Activated CD8-positive, alpha-beta memory T cell treated with anti-CD3 and anti-CD28 coated beads, Interleukin-2, amount 50 U/mL, for 4 hours (primary cell): ENCODE measurements at places on chromosomes 16 and 17.

- DNase-seq: no peak
Measured at GRCh38 chr16:75138233-75138632, 10.1 kb upstream of the ZFP1 start.

DNA sequence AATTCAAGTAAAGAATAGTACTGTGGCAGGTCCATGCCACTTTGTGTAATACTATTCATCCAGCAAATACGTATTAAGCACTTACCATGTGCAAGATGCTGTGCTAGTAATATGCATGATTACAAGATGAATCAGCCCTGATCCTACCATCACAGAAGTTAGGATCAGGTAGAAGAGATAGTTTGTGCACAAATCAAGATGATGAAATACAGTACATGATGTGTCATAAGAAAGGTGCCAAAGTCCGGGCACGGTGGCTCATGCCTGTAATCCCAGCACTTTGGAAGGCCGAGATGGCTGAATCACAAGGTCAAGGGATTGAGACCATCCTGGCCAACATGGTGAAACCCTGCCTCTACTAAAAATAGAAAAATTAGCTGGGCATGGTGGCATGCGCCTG lies 10.9 kb downstream of the COG4 start:
- no peak for DNase-seq

DNA sequence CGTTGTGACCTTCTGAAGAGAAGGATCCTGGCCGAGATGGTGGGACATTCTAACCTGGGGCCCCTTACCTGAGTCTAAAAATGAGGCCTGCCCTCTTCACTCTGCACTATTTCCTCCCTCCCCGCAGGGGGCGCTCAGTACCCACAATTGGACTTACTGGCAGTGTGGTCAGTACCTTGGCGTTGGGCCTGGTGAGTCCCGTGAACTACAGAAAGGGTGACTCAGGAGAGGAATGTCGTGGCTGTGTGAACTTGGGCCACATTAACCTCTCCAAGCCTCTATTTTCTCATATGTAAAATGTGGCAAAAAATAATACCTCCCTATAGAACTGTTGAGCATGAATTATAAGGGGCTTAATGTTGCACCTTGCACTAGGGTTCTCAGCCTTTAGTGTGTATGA lies 3.9 kb downstream of the RSAD1 start:
- peak; percentile 67 for DNase-seq

GRCh38 chr17:9006175-9006767 lies 15.0 kb upstream of the NTN1 start:
- DNase-seq: no peak

DNA sequence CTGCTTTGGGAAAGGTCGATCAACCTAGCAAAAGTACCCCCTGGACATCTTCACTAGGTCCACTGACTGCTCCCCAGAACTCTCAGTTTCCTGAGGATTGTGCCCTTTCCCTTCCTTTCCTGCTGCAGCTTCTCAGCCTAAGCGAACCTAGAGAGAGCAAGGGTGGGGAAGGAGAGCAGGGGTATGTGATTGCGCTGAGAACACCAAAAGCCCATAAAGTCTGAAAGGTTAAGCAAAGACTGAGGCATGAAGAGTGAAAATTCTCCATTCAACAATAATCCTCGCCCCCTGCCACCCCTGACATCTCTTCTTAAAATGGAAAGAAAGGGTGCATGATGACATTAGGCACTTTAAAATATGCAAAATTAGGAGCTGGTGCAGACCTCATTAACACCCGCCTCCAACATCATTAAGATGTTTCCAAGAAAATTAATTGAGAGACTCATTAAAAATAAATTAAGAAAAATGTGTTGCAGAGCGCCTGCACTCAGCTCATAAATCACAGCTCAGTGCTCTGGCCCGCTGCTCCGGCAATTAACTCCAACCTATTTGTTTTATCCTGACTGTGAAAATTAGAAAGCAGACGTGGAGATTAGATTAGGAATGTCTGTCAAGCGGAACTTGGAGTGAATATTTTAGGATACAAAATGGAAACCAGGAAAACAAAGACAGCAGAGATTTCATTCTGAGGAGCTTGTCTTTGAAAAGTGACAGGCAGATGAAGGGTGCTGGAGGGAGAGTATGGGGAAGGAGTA lies 49.1 kb upstream of the PMFBP1 start:
- no peak for DNase-seq

GRCh38 chr16:84308120-84308519 lies 13.4 kb downstream of the WFDC1 start:
- DNase-seq: no peak

- peak; percentile 28 for DNase-seq
Measured at GRCh38 chr17:56597495-56597990, 4.0 kb downstream of the NOG start.

DNA sequence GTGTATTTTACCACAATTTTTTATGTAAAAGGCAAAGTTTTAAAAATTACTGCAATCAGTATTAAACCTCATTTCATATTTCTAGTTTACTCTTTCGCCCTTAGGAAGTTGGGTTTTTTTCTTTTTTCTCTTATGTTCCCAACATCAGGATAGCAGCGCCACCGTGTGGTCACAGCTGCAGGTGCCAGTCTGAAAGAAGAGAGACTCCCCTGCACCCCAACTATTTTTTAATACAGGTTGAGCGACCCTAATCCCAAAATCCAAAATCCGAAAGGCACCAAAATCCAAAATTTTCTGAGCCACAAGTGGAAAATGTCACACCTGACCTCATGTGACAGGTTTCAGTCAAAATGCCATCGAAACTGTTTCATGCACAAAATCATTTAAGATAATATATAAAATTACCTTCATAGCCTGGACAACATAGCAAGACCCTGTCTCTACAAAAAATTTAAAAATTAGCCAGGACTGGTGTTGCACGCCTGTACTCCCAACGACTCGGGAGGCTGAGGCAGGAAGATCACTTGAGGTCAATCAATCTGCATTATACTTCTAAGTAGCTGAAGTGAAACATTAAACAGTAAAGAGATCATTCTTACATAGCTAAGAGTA lies 21.8 kb upstream of the ASGR2 start:
- peak; percentile 81 for DNase-seq

GRCh38 chr16:29645694-29646187 lies 17.3 kb upstream of the SPN start:
- DNase-seq: no peak

DNA sequence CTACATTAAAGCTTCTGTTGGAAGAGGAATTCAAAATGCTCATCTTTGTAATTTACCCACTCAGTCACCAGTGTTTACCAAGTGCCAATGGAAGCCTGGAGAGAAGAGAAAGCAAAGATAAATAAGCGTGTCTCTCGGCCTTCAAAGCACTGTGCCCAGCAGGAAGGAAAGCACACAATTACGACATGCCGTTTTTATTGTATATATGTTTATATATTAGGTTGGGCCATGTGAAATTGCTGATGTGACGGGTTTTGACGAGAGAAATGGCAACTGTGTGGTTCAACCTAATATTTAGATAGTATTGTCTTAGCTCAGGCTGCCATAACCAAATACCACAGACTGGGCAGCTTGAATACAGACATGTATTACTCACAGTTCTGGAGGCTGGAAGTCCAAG lies 79.3 kb upstream of the HSBP1 start:
- DNase-seq: no peak

- DNase-seq: no peak
Measured at GRCh38 chr16:28081391-28081968, 18.0 kb upstream of the GSG1L start.

GRCh38 chr16:56815721-56816120 lies 49.3 kb upstream of the SLC12A3 start:
- DNase-seq: no peak

DNA sequence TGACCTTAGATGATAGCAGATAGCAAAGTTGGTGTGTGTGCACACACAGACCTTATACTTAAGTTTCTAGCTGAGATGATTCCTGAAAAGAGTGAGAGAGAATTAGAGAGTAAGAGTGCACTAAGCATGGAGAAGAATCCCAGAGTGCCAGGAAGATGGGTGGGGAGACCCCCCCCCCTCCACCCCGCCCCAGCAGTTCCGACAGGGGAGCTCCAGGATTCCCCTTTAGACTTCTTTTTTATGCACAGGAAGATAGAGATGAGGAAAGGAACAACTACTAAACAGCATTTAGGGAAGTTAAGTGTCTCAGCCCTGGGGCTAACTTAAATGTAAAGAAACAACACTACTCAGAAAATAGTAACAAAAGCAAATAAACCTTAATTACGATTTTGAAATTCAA lies 878.0 kb upstream of the GOT2 start:
- no peak for DNase-seq

DNA sequence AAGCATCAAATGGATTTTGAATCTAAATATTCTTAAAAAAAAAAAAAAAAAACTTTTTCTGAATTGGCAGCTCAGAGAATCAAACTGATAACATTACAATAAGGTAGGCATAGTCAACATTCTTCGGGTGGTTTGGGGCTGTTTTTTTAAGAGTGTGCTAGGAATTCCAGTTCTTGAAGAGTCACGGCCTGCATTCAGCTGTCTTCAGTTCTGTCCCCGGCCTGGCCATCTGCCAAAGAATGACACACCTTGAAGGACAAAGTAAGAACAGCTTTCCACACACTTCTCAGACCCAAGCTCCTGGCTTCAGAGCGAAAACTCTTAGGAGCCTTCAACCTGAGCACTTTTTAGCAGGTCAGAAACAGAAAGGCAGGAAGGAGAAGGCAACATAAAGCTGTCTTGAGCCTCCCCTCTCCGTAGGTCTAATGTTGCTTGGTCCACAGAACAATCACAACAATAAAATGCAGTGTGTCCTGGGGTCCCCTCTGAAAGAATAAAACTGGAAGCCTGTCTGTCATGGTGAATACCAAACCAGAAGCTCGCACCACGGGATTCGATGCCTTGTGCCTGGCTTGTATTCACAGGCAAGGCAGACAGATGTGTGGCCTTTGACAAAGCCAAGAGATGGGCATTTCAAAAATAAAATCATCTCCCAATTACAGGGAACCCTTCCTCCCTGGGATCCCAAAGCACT lies 524.4 kb upstream of the ZFHX3 start:
- no peak for DNase-seq

DNA sequence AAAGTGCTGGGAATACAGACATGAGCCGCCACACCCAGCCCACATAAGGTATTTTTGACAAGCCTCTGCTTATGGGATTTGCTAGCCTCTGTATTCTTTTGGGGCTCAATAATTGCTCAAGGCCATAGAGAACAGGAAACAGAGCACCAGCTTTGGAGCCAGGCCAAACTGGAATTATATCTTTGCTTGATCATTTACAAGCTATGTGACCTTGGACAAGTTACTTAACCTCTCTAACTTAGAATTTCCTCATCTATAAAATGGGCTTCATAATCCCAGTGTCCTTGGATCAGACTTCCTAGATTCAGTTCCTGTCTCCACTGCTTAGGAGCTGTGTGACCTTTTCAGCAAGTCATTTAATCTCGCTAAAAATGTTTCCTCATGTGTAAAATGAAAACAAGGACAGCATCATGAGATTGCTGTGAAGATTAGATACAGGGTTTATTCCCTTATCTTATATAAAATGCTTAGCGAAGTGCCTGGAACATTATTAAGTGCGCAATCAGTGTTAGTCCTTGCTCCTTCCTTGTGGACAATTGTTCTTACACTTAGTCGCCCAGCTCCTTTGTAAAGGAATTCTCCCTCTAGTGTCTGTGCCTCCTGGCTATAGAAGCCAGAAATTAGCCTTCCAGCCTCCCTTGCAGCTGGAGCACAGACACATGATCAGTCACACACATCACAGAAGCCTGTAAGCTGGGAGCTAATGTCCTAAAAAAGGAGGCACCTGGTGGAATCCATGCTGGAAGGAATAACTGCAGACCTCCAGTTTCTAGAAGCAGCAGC lies 16.6 kb downstream of the KRT9 start:
- no peak for DNase-seq

- DNase-seq: no peak
Measured at GRCh38 chr17:29063992-29064391, 21.1 kb downstream of the PIPOX start.

GRCh38 chr17:45273551-45273957 lies 11.7 kb upstream of the SPATA32 start:
- no peak for DNase-seq

DNA sequence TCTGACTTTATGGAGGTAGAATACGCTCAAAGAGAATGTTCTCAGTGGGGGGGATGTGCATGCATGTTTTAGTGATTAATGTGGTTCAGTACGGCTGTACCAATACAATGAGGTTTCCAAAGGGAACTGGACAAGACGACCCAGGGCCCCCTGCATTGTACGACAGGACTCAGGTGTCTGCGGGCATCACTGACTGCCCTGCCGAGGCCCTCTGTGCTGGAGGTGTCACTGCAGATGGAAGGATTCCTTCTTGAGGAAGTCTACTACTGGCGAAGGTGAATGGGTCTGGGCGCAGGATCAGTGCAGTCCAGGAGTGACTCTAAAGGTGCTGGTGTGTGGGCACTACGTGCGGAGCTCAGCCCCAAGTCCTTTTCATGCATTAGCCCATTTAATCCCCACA lies 3.5 kb upstream of the LGALS9 start:
- no peak for DNase-seq

DNA sequence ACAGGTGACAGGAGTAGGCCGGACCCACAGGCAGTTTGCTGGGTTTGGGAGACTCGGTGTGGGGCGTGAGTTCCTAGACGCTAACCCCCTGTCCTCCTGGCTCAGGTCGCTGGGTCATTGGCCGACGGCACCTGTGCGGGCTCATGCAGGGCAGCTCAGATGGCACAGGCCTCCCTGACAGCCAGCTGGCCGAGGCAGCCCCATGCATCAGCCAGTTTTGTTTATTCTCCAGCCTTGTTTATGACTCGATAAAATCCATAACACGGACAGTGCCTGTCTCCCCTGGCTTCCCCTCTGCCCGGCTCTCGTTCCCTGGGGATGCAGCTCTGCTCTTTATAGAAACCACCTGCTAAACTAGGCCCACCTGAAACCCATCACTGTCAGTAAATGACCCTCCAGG lies 46.0 kb downstream of the SDK2 start:
- no peak for DNase-seq

DNA sequence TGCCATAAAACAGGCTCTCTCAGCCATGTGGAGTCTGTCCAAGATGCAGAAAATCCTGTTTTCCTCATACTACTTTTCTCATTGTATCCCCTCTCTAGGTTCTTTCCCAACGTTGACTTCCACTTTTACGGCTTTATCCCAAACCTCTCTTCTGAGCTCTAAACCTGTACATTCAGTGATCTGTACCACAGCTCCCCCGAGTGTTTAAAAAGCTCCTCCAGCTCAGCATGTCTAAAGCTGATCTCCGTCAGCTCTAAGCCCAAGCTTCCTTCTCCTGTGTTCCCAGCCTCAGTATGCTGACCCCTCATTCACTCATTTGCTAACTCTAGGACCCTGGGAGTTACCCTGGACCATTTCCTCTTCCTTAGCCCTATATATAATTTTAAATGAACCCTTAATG lies 144.6 kb downstream of the DNAH9 start:
- DNase-seq: no peak
